ENCODE measurements at places on chromosomes 1 and 21.

DNA sequence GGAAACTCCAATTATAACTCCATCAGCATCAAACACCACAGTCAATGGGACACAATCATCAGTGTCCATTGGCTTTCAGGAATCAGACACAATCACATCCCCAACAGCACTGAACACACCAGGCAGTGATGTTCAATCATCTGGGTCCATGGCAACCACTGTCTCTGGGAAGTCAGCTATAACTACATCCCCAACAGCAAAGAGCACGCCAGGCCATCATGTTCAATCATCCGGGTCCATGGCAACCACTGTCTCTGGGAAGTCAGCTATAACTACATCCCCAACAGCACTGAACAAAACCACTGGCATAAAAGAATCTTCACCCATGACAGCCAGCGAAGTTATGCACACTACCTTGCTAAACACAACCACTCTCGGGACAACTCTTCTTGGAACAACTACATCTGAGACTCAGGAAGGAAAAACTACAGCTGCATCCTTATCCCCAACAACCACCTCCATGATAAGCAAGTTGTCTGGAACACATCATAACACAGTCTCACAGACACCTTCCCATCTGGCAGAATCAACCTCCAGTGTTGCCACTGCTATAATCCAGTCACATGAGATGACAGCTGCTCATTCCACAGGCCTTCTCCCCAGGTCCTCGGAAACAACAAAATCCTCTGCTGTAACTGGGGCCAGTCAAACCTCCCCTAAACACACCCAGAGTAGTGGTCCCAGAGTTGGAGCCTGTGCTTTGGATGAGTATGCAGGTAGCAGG lies 19.9 kb downstream of the CATSPER4 start:
- no peak for DNase-seq

DNA sequence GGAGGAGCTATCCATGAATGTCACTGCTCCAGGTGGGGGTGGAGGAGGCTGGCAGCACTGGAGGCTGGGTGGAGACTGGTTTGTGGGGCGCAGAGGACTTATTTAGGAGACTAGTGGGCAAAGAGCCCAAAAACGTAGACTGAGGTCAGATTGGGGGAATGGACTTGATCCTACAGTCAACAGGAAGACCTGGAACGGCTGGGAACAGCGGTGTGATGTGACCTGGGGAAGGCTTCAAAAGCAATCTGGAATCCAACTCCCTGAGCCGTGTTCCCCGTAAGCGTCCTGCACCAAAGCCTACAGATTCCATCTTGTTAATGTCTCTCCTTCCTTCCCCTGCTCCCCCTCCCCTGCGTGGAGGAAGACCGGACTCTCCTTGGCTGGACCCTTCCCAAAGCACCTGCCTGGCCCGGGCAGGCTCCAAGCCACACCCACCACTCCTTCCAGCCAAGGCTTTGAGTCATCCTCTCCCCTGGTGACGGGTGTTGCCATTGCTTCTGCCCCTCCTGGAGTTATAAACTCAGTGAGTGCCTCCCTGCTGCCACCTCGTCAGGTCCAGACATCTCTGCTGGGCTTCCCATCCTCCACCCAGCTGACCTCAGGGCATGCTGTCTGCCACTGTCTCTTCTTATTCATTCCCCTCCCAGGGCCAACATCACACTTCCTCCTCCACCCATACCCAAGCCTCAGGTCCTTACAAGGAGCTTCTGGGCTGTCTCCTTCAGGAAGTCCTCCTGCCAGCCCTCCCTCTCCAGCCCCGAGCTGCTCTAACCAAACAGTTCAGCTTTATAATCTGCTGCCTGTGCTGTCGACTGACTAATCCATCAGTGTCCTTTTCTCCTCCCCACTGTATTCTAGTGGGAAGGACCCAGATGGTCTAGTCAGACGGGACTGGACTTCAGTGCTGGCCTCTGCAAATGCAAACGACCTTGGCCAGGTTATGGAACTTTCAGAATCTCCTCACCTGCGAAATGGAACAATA lies 1.6 kb upstream of the CLSTN1 start:
- no peak for DNase-seq

GRCh38 chr1:52916241-52916975 lies 5.1 kb downstream of the ECHDC2 start:
- DNase-seq = no peak

DNA sequence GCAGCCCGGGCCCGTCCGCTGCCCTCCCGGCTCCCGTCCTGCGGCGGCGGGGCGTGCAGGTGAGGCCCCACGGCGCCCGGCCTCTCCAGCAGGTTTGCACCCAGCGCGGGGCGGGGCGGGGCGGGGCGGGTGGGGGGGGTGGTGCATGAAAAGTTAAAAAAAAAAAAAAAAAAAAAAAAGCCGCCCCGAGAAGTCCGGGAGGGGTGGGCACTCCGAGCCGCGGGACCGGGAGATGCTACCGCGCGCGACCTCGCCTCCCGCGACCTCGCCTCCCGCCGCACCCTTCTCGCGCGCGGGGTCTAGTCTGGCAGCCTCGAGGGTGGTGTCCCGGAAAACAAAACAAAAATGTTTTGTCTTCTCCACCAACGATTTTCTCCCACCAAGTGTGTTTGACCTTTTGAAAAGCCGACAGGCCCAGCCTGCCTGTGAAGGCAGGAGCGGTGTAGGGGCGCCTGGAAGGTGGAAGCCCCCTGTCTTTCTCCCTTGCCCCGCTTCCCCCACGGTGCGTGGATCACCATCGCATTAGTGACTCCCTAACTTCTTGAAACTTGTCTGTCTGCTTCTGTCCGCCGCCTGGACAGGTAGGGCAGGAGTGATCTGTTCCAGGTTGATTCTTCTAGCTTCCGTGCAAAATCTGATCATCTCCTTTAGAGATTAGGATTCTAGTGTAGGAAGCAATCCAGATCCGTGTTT lies 569 bp downstream of the RCAN3 start:
- DNase-seq = no peak

GRCh38 chr1:110872366-110872744 lies 593 bp upstream of the CD53 start:
- DNase-seq = no peak

GRCh38 chr21:45592626-45593134 lies 50.4 kb upstream of the SLC19A1 start:
- DNase-seq = no peak

GRCh38 chr21:28138272-28138671 lies 854.4 kb downstream of the LTN1 start:
- DNase-seq = no peak

DNA sequence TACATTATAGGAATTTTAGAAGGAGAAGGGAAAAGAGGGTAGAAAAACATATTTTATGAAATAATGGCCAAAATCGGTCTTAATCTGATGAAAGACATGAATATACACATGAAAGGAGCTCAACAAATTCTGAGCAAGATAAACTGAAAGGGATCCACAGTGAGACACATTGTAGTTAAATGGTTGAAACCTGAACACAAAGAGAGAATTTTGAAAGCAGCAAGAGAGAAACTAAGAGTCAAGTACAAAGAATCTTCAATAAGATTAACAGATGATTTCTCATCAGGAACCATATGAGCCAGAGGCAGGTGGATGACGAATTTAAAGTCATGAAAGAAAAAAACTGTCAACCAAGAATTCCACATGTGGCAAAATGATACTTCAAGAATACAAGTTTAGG lies 15.8 kb upstream of the MTR start:
- no peak for DNase-seq

DNA sequence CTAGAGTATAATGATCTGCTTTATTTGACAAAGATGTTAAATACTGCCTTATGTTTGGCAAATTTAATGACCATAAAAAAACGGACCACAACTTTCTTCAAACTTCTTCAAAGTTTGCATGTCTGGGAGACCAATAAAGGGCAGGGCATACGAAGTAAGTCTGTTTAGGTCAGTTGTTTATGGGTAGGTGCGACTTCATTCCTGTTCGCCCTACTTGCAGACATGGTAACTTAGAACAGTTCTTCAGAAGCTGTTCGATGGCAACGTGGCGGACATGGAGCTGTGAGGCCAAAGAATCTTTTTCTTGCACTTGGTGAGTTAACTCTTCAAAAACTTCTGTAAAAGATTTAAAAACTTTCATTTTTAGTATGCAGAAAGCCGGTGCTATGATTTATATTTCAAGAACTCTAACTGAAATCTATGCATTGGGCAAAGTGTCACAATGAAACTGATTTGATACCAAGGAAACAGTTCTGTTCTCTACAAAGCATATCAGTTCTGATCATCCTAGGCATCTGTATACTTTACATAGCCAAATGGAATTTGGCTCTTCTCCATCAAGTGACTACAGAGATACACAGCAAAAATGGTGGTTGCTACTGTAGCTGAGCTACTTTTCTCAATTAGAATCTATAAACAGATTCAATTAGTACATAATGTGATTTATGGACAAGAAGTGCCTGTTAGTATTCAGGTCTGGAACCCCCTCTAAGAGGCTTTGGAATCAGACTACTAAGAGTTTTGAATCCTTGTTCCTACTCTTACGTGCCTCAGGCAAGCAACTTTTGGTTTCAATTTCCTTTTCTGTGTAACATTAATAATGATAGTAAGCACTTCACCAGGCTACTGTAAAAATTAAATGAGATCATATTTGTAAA lies 25.7 kb downstream of the C21orf91 start:
- DNase-seq = no peak

DNA sequence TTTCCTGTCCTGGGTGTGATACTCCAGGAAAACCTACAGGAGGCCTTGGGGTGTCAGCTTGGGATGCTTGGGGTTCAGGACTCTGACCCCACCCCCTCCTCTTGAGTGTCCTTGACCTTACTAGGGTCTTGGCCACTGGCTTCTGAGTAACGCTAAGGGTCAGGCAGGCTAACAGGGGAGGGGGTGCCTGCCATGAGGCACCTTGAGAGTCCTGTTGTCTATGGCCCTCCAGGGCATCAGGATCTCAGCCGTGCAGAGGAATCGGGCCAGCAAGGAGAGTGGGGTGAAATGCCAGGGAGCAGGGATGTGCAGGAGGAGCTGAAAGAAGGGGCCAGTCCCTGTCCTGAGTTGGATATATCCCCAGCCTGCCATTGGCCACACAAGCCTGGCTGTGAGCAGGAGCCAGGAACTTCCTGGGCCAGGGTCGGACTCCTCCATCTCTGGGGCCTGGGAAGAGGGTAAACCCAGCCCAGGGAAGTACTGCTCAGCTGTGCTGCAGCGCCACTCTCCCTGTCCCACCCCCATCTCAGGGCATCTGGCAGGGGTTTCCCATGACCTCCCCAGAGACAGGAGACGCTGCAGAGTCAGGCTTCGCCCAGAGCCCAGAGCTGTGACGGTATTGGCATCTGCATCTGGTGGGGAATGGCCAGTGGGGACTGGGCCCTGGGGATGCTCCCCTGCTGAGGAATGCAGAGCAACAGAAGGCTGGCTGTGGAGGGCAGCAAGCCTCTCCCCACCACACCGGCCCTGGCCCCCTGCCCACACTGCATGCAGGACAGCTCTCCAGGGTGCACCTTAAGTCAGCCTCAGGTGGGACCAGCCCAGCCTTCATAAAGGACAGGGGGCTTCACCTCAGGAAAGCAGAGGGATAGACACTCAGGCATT lies 6.3 kb downstream of the KIF21B start:
- DNase-seq = no peak

GRCh38 chr1:197469620-197470210 lies 201.7 kb downstream of the CRB1 start:
- DNase-seq = no peak

DNA sequence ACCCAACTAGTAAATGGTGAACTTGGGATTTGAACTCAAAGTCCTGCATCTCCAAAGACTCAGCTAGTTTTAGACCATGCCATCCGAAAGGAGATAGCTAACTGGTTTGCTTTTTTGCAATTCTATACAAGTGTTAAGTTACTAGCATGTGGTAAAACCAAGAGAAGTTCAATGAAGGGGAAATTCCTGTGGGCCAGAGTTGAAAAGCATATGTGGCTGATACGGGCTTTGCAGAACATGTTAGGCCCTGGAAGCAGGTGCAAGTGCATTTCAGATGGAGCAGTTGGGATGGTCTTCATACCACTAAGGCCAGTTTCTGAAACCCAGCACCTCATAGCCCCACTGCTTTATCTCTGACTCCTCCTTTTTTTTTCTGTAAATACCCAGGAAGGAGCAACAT lies 620.9 kb downstream of the PLPP3 start:
- no peak for DNase-seq

DNA sequence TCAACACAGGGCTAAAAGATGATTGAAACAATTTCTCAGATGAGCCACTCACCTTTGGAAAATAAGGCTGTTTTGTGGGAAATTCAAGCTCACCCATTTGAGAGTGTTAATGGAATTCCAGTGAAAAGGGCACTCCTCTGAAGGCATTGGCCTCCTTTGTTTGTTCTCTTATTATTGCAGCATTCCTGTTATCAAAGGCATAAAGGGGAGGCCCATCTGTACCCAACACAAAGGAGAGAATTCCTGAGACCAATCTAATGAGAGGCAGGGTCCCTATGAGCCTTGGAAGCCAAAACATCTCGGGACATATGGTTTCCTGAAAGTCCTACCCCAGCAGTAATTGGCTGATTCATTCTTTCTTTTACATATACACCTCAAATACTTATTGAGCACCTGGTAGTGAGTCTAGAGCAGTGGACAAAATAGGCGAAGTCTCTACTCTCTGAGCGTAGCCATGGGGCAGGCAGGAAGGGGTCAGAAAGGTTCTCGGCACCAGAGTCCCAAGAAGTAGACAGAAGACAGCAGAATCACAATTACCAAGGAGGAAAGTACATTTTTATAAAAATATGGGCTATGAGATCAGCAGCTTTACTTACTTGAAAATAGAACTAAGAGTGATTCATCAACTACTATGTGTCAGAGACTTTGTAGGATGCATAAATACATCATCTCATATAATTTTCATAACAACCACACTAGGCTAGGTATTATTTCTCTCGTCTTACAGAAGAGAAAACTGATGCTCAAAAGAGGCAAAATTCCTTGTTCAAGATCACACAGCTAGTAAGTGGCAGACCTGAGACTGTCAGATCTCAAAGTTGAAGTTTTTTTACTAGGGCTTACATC lies 218.7 kb downstream of the DAB1 start:
- no peak for DNase-seq

- DNase-seq = no peak
These were observed 509.2 kb downstream of the LTN1 start for GRCh38 chr21:28483301-28484035.

GRCh38 chr1:215824245-215824644 lies 257.1 kb downstream of the KCTD3 start:
- no peak for DNase-seq

GRCh38 chr1:55669293-55669692 lies 454.1 kb upstream of the USP24 start:
- no peak for DNase-seq

DNA sequence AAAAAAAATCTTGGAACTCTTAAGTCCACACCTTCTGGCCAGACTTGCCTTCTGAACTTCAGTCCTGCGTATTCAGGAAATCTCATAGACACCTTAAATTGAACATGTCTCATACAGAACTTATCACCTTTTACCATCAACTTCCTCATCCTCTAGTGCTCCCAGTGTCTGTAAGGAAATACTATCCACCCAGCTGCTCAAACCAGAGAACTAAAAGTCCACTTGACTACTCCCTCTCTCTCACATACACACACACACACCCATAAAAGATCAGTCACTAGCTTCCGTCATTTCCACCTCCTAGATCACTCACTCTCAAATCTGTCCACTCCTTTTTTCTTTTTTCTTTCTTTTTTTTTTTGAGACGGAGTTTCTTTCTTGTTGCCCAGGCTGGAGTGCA lies 10.9 kb upstream of the CAP1 start:
- DNase-seq = no peak

- no peak for DNase-seq
These were observed 403.3 kb downstream of the KIF26B start for GRCh38 chr1:245558069-245558468.

Data from stimulated activated CD8-positive, alpha-beta memory T cell treated with anti-CD3 and anti-CD28 coated beads, Interleukin-2, amount 100 ng/mL, for 1 hour (primary cell).